ENCODE measurements at places on chromosomes 16 and 17.
A peak's percentile ranks its signal among the peaks of the same experiment; 100 is the strongest.

- DNase-seq, result no peak
These were observed 512.4 kb downstream of the CDH13 start for GRCh38 chr16:83138976-83139690.

DNA sequence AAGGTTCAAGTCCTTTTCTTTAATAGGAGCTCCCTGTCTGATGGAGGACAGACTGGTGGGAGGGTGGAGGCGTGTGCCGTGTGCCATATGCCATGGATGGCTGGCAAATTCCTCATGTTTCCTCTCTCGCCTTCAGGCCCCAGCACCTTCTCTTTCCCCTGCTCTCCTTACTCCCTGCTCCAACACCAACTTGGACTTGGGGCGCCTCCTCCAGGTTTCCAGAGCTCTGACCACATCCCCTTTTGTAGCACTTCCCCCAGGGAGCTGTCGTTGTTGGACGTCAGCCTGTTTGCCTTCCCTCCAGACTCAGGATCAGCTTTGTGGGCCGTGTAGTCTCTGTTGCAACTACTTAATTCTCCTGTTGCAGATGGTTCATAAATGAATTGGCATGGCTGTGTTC lies 30.7 kb downstream of the TMC7 start:
- peak; percentile 14 for DNase-seq

GRCh38 chr17:10738521-10739258 lies 8.9 kb upstream of the TMEM220 start:
- no peak for DNase-seq

- peak; percentile 90 for DNase-seq
These were observed 383.2 kb upstream of the CCL2 start for GRCh38 chr17:33871720-33872540.

- no peak for DNase-seq
These were observed 30.1 kb upstream of the MTSS2 start for GRCh38 chr16:70715860-70716357.

DNA sequence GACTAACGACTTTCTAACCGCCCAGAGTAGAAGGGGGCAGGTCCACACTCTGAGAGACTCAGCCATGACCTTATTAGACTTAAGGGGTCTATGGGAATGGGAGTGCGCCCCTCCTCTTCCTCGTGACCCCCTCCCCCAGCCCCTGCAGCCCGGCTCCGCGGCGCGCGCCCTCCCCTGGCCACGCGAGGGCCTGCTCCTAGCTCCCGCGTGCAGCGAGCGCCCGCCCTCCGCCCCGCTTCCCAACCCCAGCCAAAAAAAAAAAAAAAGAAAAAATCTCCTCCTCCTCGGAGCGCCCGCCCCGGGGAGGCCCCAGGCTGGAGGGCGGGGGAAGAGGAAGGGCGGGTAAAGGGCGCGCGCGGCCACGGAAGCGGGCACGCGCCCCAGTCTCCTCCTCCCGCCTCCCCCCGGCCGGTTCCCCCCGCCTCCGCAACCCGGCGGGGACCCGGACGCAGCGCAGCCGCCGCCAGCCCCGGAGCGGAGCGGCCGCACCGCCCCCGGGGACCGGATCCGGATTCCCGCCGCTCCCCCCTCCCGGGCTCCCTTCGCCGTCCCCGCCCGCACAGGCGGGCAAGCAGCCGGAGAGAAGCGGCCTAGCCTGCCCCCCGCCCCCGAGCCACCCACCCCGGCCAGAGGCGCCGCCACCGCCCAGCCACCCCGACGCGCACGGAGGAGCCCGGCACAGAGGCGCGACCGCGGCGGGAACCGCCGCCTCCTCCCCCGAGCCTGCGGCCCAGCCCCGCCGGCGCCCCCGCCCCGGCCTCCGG lies 949 bp downstream of the UBTF start:
- DNase-seq, result peak; percentile 83

- no peak for DNase-seq
These were observed 1.0 kb downstream of the RNF166 start for GRCh38 chr16:88705076-88705684.

DNA sequence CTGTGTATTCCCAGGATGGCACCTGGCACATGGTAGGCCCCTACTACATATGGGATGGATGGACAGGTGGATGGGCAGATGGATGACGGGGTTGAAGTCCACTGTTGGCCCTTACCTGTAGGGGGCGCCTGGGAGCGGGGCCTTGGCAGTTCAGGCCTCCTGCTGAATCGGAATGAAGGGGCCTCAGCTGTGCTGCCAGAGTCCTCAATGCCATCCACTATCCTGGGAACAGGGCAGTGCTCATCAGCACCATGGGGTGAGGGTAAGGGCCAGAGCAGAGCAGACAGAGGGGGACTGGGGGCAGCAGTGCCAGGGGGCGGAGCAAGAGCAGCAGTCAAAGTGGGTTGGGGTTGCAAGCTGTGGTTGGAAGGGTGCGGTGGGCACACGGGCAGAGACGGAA lies 8.3 kb upstream of the RAB5C start:
- DNase-seq, result peak; percentile 68

- DNase-seq, result no peak
These were observed 18.7 kb upstream of the MTSS2 start for GRCh38 chr16:70704586-70704985.

DNA sequence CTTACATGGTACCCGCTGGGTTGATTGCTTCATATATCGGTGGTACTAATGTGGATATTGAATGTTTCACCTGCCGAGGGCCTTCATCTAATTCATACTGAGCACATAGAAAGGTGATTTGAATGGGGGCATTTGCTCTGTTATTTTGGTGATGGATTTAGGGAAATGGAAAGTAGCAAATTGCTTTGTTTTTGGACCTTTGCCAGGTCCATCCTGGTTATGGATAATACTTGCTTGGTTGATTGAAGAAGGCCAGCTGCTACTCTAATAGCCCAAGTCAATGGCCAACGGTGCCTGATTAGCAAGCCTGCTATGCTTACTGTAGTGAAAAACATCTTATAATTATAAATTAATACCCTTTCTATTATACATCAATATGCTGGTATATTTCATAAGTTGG lies 253.6 kb downstream of the CDH13 start:
- DNase-seq, result no peak

GRCh38 chr16:46900455-46901235 lies 16.5 kb downstream of the GPT2 start:
- DNase-seq, result no peak

GRCh38 chr17:42438600-42439567 lies 15.8 kb upstream of the CAVIN1 start:
- no peak for DNase-seq

DNA sequence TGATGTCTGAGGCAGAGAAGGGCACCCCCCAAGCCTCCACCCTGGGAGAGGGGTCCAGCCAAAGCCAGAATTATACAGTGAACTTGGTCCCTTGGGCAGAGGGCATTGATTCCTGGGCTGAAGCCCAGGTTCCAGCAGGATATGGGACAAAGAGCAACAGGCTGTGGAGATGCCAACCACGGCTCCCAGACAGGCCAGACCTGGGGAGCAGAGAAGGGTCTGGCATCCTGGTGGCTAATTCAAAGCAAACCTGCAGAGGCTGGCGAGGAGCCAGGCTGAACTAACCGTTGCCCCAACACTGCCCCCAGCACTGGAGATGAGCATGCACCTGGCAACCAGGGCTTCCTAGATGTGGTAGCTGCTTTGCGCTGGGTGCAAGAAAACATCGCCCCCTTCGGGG lies 3.0 kb downstream of the CES3 start:
- no peak for DNase-seq

DNA sequence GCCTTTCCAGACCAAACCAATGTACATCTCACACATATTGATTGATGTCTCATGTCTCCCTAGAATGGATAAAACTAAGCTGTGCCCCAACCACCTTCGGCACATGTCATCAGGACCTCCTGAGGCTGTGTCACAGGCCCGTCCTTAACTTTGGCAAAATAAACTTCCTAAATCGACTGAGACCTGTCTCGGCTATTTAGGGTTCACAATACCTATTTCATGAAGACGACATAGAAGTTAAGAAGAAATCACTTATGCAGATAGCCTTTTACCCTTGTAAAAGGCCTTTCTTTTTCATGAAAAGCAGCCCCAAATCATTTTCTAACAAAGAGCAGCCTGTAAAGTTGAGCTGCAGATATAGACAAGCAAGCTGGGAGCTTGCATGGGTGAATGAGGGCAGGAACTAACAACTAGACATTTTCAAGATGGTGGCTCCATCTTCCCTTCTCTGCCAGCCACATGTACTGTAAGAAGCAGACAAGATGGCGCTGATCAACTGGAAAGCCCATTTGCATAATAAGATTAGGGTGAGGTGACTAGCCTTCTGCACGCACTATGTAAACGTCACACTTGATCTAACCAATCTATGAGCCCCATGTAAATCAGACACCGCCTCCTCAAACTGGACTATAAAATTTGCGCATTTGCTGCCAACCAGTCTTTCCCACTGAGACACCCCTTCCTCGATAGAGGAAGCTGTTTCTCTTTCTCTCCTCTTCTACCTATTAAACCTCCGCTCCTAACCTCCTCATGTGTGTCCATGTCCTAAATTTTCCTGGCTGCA lies 4.7 kb upstream of the KDM8 start:
- DNase-seq, result peak; percentile 92

DNA sequence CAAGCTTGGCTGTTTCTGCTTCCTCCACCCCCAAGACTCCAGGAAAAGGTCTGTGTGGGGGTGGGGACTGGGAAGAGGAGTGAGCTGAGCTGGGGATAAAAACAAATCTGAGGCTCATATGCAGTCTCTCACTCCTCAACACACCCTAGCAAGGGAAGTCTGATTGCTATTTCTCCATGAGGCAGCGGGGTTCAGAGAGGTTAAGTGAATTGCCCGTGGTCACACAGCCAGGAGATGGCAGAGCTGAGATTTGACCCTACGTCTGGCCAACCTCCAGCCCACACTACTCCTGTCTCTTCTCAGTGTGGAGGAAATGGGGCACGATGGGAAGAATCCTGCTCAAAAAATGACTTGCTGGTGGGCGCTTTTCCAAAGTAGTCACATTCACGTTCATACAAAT lies 4.8 kb upstream of the ABCC3 start:
- DNase-seq, result no peak

Measured in K562 (cell line).